ENCODE measurements at places on chromosomes 1 and 21.

- DNase-seq = no peak
Measured at GRCh38 chr1:41672173-41672572, 187.7 kb upstream of the EDN2 start.

DNA sequence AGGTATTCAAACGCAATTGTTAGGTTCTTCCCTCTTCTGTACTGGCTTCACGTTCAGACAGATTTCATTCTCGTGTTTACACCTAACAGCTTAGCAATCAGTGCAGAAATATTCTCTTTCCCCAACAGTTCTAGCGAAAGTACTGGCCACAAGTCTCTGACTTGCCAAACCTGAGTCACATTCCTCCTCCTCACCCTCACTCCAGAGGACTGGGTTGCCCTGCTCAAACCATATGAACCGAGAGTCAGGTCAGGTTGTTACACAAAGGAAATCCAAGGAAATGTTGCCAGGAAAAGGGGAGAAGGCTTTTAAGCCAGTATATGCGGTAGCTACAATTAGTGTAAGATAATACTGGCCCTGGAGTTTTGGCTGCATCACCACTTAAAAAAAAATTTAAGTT lies 282.5 kb downstream of the RGS7 start:
- no peak for DNase-seq

GRCh38 chr1:179021873-179022272 lies 3.8 kb upstream of the FAM20B start:
- DNase-seq = no peak

GRCh38 chr1:161367684-161368400 lies at the start of gene CFAP126:
CFAP126 (minus strand) TSS chr1:161367876; CDS start chr1:161367868, 8 bp downstream.
- peak; percentile 83 for DNase-seq

DNA sequence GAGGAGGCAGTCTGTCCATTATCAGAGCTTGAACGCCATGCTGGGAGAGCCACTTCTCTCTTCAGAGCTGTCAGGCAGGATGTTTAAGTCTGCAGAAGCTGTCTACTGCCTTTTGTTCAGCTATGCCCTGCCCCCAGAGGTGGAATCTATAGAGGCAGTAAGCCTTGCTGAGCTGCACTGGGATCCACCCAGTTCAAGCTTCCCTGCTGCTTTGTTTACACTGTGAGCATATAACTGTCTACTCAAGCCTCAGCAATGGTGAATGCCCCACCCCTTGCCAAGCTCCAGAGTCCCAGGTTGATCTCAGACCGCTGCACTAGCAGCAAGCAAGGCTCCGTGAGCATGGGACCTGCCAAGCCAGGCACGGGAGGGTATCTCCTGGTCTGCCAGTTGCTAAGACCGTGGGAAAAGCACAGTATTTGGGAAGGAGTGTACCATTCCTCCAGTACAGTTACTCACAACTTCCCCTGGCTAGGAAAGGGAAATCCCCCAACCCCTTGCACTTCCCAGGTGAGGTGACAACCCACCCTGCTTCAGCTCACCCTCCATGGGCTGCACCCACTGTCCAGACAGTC lies 32.5 kb downstream of the RGS13 start:
- no peak for DNase-seq

DNA sequence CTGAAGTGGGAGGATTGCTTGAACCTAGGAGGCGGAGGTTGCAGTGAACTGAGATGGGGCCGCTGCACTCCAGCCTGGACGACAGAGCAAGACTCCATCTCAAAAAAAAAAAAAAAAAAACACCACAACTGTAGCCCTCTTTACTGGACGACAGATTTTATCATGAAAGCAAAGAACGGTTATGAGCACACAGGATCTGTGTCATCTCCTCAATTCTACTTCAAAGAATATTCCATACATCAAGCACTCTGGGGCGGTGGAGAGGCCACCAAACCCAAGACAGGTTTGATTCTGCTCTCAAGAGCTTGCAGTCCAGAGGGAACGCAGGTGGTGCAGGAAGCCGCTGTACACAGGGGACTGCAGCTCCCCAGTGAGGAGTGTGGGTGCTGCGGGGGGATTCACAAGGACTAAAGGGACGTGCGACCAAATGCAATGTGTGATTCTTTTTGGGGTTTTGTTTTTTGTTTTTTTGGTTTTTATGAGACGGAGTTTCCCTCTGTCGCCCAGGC lies 110.1 kb downstream of the SPSB1 start:
- no peak for DNase-seq

- DNase-seq = no peak
Measured at GRCh38 chr21:38389354-38389676, 109.0 kb downstream of the ERG start.

DNA sequence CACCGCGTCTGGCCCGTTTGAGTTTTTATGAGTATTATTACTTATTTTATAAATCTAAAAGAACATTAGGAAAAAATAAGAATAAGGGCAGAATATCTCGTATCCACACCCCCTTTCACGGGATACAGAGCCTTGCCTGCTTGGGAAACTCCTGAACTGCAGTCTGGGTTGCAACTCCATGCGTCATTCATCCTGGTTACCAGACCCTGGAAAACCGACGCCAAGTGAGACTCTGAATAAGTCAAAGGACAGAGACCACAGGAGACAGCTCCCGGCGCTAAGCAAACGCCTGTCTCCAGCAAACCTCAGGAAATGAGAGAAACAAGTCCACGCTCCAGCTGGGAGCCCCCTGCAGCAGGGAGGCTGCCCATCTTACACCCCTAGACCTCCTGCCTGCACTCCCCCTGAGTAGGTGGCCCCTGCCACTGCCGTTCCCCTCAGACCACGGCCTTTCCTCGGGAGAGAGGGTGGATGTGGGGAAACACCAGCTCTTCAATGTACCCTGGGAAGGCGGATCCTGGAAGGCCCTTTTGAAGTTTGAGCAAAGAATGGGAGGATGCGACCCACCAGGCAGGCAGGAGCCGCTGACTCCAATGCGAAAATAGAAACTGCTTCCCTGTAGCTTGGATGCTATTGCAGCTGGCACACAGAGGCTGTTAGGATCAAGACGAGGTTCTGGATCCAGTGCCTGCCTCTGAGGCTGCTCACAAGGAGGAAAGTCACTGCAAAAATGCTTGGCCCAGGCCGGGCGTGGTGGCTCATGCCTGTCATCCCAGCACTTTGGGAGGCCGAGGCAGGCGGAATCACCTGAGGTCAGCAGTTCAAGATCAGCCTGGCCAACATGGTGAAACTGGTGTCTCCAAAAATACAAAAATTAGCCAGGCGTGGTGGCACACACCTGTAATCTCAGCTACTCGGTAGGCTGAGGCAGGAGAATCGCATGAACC lies 37.7 kb upstream of the GPR157 start:
- DNase-seq = no peak
